ENCODE measurements at places on chromosomes 13 and 19. TPM values are rescaled to one million over a fixed set of nuclear protein-coding genes. Genes with fewer than 3 reads are reported as not detected.

GRCh38 chr13:24308488-24309020 lies 826 bp upstream of the C1QTNF9 start:
- H3K27ac ChIP-seq = no peak overlapping the region
- no peak for DNase-seq
- no peak overlapping the region for H3K4me3 ChIP-seq
- H3K4me1 ChIP-seq = no peaks in the 10 kb centered on the region
- H3K36me3 ChIP-seq = peaks cover 25% of the 10 kb centered on the region

DNA sequence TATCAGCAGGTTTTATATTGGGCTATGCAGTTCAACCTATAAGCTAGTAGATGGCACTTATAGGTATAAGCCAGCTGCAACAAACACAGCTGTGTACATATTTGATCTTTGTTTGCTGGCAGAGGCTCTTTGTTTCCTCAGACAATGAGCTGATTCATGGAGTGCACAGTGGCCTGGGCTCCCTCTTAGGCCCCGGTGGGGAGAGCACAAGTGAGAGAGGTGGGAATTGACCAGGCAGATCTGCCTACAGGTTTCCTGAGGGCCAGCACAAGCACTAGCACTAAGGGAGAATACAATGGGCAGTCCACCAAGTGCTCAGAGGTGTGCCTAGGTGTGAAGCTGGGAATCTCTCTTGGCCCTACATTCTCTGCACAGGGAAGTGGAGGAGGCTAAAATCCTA lies 1390.7 kb downstream of the SLITRK5 start:
- no peak for DNase-seq
- no peak overlapping the region for H3K27ac ChIP-seq
- no peaks in the 10 kb centered on the region for H3K27me3 ChIP-seq

The SLC10A2 gene
- not detected for total RNA-seq

- H3K27ac ChIP-seq = no peak overlapping the region
- peaks cover 1% of the 10 kb centered on the region for H3K4me1 ChIP-seq
- H3K4me3 ChIP-seq = no peak overlapping the region
- no peak for DNase-seq
Observed at GRCh38 chr13:33411312-33411711, 125.8 kb upstream of the STARD13 start.

- no peak overlapping the region for H3K27ac ChIP-seq
- DNase-seq = no peak
- H3K36me3 ChIP-seq = no peaks in the 10 kb centered on the region
- no peaks in the 10 kb centered on the region for H3K4me1 ChIP-seq
- no peaks in the 10 kb centered on the region for H3K27me3 ChIP-seq
Observed at GRCh38 chr13:59178344-59178743, 985.4 kb downstream of the DIAPH3 start.

GRCh38 chr13:100040196-100040595 lies 48.7 kb upstream of the PCCA start:
- no peaks in the 10 kb centered on the region for H3K36me3 ChIP-seq
- H3K27ac ChIP-seq = no peak overlapping the region
- peaks cover 4% of the 10 kb centered on the region for H3K27me3 ChIP-seq
- H3K4me3 ChIP-seq = no peak overlapping the region
- H3K4me1 ChIP-seq = no peaks in the 10 kb centered on the region

DNA sequence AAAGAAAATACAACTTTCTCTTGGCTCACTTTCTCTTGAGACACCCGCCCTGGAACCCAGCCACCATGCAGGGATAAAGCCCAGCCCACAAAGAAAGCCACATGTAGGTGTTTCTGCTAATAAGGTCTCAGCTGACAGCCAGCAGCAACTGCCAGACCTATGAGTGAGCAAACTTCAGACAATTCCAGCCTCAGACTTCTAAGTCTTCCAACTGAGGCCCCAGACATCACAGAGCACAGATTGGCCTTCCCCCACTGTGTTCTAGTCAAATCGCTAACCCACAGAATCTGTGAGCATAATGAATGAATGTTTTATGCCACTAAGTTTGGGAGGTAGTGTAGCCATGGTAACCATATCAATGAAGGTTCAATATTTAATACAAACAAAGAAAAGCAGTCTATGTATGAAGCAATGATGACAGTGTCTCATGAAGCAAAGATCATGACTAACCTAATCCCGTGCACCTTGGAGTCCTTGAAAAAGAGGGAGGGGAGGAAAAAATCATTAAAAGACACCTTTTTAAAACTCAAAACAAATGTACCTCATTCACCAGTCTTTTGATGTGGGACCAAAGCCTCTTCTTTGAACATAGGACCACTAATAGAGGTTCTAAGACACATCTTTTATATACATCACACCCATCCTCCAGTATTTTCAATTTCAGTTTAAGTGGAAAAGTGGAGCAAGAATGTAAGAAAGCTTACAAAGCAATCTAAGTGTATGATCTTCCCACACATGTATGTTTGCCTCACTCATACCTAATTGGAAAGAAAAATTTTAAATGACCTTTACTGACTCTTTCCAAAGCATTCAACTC lies 6.2 kb downstream of the MRPS31 start:
- peaks cover 38% of the 10 kb centered on the region for H3K4me1 ChIP-seq
- no peak for DNase-seq
- H3K4me3 ChIP-seq = no peak overlapping the region
- H3K27me3 ChIP-seq = no peaks in the 10 kb centered on the region
- peaks cover 37% of the 10 kb centered on the region for H3K36me3 ChIP-seq
- no peak overlapping the region for H3K27ac ChIP-seq

- no peak for DNase-seq
- H3K4me3 ChIP-seq = no peak overlapping the region
- peaks cover 82% of the 10 kb centered on the region for H3K36me3 ChIP-seq
- no peaks in the 10 kb centered on the region for H3K27me3 ChIP-seq
- peaks cover 67% of the 10 kb centered on the region for H3K4me1 ChIP-seq
- no peak overlapping the region for H3K27ac ChIP-seq
Observed at GRCh38 chr19:21023901-21024300, 3.4 kb downstream of the ZNF430 start.

The MYBPC2 gene
- 0.28 TPM for total RNA-seq

The GPC5 gene
- total RNA-seq = not detected

Data from activated CD4-positive, alpha-beta memory T cell treated with anti-CD3 and anti-CD28 coated beads, Interleukin-2, amount 10 ng/mL, durations not matched to agents 7 days and 5 days (primary cell).